Stimulated activated CD8-positive, alpha-beta memory T cell treated with anti-CD3 and anti-CD28 coated beads, Interleukin-7, amount 100 ng/mL, for 1 hour (primary cell): ENCODE measurements at places on chromosomes 2 and 18.

- DNase-seq, result no peak
These were observed 21.6 kb downstream of the HPCAL1 start for GRCh38 chr2:10324095-10324832.

- no peak for DNase-seq
These were observed 248.2 kb upstream of the RBMS1 start for GRCh38 chr2:160741815-160742214.

GRCh38 chr2:79855264-79856006, 342.6 kb downstream of the CTNNA2 start:
- DNase-seq, result no peak

DNA sequence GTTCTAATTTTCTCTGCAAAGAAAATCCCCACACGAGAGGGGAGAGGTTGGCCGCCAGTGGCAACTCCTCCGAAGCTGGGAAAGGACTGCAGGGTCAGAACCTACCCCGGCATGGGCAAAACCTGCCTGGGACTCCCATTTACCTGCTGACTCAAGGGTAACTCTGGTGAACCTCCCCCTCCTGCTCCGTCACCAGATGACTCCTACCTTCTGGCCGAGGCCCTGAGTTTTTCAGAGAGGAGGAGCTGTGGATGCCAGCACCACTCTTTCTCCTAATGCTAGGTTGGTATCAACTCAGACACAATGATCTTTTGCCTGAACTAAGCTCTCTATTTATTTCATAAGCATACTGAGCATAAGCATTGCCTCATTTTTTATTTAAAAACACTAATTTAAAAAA, 96.6 kb downstream of the ALPK2 start:
- no peak for DNase-seq

- no peak for DNase-seq
These were observed 205.2 kb upstream of the HDAC4 start for GRCh38 chr2:239605976-239606375.

DNA sequence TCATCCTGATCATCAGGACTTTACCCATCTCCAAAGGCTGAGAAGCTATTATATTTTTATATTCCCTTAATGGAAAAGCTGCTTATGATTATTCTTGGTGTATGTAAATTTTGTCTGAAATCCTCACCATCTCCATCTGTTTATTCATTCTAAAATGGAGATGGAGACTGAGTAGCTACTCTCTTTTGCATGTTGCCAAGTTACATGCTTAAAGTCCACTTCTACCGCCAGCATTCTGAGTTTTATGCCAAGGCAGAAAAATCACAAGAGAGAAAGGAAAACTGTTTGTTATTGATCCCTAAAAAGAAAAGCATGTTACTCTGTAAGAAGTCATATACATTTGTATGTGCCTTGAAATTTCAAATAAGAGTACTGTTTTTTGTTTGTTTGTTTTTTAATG, 94.4 kb upstream of the NOSTRIN start:
- no peak for DNase-seq

DNA sequence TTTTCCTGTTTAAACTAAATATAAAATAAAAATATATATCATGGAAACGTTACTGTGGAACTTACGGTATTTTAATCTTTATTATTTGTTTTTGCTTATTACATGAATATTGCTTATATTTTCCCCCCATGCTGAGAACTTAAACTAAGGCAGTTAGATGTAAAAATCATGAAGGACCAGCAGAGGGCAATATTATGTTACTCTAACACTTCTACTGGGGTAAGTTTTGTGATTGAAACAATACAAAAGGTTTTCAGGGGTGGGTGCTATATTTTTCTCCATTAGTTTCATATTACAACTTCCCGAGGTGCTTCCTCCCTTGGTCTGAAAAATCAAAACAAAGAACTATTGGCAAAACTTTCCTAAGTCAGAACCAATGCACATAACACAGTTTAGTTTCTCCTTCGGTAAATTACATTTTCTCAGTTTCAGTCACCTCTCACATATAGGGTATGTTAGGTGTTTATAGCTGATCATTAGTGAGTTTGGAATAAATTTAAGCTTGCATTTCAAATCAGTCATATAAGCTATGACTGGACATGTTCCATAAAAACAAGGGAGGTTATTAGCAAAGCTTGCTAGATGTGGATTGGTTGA, 54.8 kb downstream of the ZNF407 start:
- no peak for DNase-seq

DNA sequence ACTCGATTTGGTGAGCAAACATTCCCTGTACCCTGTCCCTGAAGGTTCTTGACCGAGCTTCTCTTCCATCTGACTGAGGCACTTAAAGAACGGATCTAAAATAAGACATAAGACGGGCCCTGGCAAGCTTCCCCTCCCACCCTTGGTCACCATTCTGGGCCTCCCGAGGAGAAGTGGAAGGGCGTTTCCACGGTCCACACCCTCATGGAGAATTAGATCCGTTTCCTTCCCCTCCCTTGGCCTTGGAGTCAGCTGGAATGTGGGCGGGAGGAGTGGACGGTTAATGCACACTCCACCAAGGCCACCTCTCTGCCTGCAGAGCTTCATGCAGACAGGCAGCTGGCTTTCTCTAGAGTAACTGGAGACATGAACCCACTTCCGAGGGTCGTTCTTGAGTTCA, 257.3 kb upstream of the APCDD1 start:
- no peak for DNase-seq
